ENCODE measurements at places on chromosomes 7 and 10. TPM values are rescaled to one million over a fixed set of nuclear protein-coding genes. Genes with fewer than 3 reads are reported as not detected.

Gene LSM5
- total RNA-seq, result 43.0 TPM

Gene SNCG
- total RNA-seq, result 11.8 TPM

Gene KLF6
- total RNA-seq, result 22.6 TPM

Gene ADAMTS14
- total RNA-seq, result 1.1 TPM

Gene VWA2
- total RNA-seq, result not detected

Gene KLF14
- total RNA-seq, result not detected

Gene ITPRIP
- total RNA-seq, result 34.9 TPM

- DNase-seq, result no peak
Measured at GRCh38 chr7:131404226-131404911, 76.7 kb downstream of the MKLN1 start.

DNA sequence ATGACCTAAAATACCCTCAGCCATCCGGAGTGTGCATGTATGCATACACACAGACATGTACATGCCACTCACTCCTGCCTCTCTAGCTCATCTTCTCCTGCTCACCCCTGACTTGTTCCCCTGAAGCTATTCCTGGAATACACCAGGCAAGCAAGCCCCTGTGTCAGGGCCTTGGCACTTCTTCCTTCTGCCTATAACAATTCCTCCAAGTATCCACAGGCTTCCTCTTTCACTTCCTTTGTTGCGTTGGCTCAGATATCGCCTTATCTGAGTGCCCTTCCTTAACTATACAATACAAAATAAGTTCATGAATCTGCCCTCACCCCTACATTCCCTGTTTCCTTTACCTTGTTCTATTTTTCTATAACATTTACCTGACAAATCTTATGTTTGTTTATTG is 88.8 kb downstream of the NOD1 start:
- DNase-seq, result no peak

DNA sequence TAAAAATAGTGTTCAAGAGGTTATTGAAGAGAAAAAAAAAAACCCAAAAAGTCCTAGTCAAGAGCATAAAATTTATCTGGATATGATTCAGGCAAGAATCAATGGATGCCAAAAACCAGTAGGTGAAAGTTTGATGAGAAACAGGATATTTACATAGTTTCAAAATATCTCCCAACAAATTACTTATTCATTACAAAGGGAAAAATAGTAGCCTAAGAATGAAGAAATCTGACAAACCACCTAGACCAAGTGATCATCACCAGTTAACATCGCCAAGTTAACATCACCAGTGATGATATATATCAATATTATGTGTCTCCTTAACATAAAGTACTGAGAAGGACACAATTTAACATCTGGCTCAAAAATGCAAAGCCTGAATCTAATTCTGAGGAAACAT is 85.2 kb downstream of the RNLS start:
- DNase-seq, result no peak

DNA sequence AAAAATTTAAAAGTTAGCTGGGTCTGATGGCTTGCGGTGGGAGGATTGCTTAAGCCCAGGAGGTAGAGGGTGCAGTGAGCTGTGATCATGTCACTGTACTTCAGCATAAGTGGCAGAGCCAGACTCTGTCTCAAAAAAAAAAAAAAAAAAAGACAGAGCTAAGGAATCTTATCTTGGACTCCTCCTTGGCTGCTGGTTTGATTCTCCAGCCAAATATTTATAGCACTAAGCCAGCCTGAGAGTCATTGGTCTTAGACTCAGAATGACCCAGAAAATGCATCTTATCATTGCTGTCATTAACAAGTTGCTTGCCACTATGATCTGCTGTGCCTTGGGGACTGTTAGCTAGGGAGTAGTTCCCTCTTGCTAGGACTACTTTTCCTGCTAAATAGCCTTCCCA is 164.7 kb downstream of the GNAT3 start:
- DNase-seq, result no peak

- DNase-seq, result no peak
Measured at GRCh38 chr7:128039544-128039953, 8.3 kb upstream of the LRRC4 start.

- no peak for DNase-seq
Measured at GRCh38 chr7:44530990-44531389, 10.1 kb downstream of the NPC1L1 start.

DNA sequence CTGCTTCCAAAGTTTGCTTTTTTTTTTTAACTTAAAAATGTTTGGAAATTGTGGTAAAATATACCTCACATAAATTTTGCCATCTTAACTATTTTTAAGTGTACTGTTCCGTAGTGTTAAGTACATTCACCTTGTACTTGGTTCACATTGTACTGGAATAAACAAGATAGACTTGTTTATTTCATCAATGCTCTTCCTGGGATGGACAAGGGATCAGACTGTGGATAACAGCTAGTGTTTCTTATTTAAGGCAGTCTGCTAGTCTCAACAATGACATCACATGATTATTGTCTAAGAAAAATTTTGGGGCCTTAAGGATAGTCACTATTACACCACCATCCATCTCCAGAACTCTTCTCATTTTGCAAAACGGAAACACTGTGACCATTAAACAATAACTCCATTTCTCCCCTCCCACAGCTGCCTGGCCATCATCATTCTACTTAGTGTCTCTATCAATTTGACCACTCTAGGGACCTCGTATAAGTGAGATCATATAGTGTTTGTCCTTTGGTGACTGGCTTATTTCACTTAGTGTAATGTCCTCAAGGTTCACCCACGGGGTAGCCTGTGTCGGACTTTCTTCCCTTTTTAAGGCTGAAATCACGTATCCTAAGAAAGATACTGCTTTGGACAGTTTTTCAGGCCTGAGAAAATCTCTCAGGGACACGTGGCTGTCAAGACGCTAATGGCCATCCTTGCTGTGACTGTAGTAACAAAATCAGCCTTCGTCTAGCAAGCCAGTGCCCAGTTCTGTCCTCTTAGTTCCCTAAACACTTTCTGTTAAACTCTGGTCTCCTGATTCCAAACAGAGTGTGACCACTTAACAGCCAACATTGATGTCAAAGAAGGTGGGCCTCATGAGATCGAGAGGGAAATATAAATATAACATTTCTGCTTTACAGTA is 305.2 kb downstream of the FRMD4A start:
- no peak for DNase-seq

- no peak for DNase-seq
Measured at GRCh38 chr7:31478018-31478417, 35.9 kb upstream of the ITPRID1 start.

- no peak for DNase-seq
Measured at GRCh38 chr10:104456802-104457542, 103.3 kb downstream of the CFAP58 start.
